Activated CD4-positive, CD25-positive, alpha-beta regulatory T cell (primary cell): ENCODE measurements at places on chromosomes 2 and 18.

DNA sequence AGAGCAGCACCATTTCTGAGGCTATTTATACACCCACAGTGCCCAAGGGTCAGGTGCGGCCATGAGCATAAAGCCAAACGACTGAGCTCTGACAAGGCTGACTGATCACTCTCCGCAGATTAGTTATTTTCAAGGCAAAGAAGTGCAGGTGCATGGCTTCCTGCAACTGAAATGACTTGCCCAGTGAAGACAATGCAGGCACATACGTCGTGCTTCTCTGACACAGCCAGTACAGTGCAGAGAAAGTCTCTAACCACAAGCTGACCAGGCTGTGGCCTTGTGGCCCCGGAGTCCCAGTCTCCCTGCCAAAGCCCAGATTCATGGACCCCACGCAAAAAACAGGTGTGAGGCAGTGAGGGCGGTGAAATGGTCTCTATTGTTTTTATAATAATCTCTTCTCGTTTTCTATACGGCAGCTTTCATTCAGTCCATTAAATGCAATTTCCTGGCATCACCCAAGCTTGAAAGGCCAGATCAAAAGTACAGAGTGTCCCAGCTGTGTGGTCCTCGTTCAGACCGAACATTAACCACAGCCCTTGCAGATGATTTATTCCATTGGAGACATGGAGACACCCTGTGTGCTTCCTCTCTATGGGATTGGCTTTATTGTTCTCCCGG is 447.0 kb upstream of the ID2 start:
- no peak for DNase-seq

DNA sequence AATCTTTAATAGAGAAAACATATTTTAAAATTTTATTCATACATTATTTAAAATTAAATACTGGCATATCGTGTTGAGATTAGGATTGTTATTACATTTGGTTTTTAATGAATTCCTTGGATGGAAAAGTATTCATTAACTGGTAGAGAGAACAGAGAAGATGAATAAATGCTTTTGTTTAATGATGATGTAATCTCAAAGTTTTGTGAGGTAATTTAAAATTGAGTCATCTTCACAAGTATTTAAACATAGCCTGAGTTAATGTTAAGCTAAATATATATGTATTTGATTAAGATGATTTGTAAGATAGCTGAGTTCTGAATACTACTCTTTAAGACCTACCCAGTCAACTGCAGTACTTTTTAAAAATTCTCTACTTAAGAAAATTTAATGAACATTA is 713.4 kb upstream of the VRK2 start:
- DNase-seq, result no peak

DNA sequence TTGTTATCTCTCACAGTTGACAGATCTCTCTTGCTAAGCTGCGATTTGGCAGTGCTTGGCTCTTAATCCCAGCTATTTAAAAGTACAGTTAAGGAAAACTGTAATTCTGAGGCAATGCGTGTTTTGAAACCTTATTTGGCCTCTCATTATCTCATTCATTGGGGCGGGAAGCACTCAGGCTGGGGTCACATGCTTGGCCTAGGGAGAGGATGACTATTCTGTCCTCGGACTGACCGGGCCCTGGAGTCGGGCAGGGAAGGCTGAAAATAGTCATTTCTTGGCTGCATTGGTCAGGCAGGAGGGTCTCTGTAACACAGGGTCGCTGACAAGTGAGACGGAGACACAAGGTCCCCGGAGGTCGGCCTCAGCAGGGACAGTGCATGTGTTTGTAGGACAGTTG is 20.2 kb upstream of the EMILIN2 start:
- DNase-seq, result no peak

DNA sequence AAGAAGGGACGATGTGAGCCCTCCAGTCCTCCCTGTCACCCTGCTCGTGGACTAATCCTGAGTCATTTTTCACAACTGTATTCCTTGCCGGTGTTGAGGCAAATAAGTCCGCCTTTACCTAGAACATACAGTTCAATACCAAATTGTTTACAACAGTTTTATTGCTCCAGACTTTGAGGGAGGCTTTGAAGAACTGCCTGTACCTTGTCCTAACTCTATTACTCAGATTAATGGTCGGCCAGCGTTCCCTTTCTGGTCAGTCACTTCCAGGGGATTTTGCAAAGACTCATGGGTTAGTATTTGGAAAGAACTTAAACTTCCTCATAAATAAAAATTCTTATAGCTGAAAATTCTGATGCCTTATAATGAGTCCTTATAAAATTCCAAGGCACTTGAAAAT is 85.1 kb upstream of the ZNF532 start:
- no peak for DNase-seq

DNA sequence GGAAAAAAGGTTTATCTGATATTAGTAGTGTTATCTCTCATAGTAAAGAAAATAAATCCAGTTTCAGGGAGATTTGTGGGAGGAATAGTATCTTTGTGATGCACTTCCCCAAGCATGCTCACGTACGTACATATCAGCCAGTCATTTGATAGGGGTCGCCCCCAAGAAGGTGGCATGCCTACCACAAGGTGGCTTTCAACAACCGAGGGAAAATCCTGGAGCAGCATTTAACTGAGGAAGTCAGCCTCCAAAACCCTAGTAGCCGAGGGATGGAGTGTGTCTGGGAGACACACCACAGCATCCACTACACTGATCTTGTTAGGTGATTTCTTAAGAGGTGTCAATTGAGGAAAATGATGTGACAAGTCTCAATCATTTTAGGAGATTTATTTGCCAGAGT is 623.9 kb downstream of the NYAP2 start:
- DNase-seq, result no peak

GRCh38 chr18:48153613-48154481 is 223.4 kb upstream of the SMAD2 start:
- DNase-seq, result no peak
